ENCODE measurements at places on chromosomes 2 and 18. TPM values are rescaled to one million over a fixed set of nuclear protein-coding genes. Genes with fewer than 3 reads are reported as not detected.

GRCh38 chr2:65465857-65466256 is 33.5 kb upstream of the SPRED2 start:
- no peak for DNase-seq
- no peaks in the 10 kb centered on the region for H3K27me3 ChIP-seq
- H3K27ac ChIP-seq = no peak overlapping the region
- H3K4me1 ChIP-seq = no peaks in the 10 kb centered on the region

DNA sequence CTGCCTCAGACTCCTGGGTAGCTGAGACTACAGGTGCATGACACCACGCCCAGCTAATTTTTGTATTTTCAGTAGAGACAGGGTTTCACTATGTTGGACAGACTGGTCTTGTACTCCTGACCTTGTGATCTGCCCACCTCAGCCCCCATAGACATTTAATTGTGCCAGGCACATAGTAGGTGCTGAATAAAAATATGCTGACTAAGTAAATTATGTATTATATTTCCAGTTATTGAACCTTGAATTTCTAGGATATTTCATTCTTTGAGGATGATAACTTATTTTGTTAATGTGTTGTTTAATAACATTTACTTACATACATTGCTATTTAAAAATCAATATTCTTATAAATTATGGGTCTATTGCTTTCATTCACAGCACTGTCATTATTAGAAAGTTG is 190.4 kb upstream of the LRRTM4 start:
- no peaks in the 10 kb centered on the region for H3K36me3 ChIP-seq
- H3K27me3 ChIP-seq = no peaks in the 10 kb centered on the region
- H3K27ac ChIP-seq = no peak overlapping the region
- no peaks in the 10 kb centered on the region for H3K4me1 ChIP-seq
- H3K4me3 ChIP-seq = no peak overlapping the region

DNA sequence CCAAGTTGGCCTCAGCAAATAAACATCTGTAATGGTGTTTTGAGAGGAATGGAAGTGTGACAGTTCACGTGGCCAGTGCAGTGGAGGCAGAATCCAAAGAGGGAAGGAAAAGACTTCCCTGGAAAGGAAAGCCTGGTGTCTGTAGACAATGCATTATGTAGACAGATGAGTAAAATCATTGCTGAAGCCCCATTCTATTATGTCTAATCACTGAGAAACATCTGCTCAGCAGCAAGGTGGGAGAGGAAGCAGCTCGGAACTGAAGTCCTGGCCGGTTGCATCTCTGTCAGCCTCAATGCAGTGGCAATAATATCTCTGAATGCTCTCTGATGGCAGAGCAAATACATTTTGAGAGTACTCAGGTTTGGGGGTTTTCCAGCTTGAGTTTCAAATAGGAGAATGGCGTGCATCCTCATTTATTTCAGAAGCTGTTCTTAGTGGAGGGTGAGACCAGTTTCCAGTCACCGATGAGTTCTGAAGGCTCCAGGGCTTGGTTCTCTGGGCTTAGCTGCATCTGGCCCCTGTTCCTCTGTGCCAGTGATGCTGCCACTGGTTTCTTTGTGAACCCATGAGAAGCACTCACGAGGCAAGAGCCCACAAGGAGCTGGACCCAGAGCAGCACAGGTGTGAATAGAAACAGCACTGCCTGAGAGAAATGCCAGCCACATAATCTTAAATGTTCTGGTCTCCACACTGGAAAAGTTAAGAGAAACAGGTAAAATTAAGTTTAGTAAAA is 63.3 kb downstream of the RPIA start:
- H3K27ac ChIP-seq = no peak overlapping the region
- no peaks in the 10 kb centered on the region for H3K36me3 ChIP-seq
- H3K4me1 ChIP-seq = no peaks in the 10 kb centered on the region
- H3K4me3 ChIP-seq = no peak overlapping the region

DNA sequence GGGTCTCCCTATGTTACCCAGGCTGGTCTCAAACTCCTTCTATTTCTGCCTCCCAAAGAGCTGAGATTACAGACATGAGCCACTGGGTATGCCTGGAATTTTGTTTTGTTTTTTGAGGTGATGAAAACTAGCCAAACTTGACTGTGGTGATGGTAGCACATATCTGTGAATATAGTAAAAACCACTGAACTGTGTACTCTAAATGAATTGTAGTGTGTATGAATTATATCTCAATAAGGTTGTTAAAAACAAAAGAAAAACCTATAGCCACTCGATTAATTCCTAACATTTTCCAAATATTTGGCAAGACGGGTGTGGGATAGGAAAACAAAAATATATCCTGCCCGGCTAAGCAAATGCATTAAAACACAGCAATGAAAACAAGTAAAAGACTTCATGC is 1302.3 kb upstream of the CHAC2 start:
- H3K4me1 ChIP-seq = no peaks in the 10 kb centered on the region
- H3K27me3 ChIP-seq = no peaks in the 10 kb centered on the region
- no peaks in the 10 kb centered on the region for H3K36me3 ChIP-seq
- no peak for DNase-seq
- H3K4me3 ChIP-seq = no peak overlapping the region

GRCh38 chr2:76737607-76738006 is 784.6 kb downstream of the LRRTM4 start:
- no peaks in the 10 kb centered on the region for H3K27me3 ChIP-seq
- H3K27ac ChIP-seq = no peak overlapping the region
- no peaks in the 10 kb centered on the region for H3K36me3 ChIP-seq
- DNase-seq = no peak
- H3K4me1 ChIP-seq = no peaks in the 10 kb centered on the region

- no peaks in the 10 kb centered on the region for H3K27me3 ChIP-seq
- H3K4me3 ChIP-seq = no peak overlapping the region
- H3K36me3 ChIP-seq = peaks cover 3% of the 10 kb centered on the region
- peak overlapping the region; percentile 62 for H3K27ac ChIP-seq
- peaks cover 5% of the 10 kb centered on the region for H3K4me1 ChIP-seq
- DNase-seq = no peak
Measured at GRCh38 chr2:121721926-121722325, 14.7 kb downstream of the NIFK start.

DNA sequence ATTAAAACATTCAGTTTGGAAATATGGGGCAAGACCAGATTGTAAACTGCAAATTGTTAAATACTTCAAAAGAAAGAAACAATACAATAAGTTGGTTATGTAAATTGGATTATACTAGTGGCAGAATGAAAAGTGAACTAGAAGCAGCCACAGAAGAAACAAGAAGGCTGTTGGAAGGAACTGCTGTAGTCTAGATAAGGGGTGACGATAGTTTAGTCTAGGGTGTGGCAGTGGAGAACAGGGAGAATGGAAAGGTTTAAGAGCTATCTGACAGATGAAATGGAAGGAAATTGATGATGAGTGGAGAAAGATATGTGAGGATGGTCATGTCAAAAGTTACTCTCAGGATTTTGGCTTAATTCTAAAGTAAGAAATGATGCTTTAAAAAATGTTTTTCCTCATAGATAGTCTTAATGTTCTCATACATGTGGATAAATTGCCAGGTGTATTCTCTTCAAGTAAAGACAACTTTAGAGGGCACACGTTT is 179.7 kb downstream of the GPD2 start:
- no peaks in the 10 kb centered on the region for H3K4me1 ChIP-seq
- no peak overlapping the region for H3K4me3 ChIP-seq
- H3K27ac ChIP-seq = no peak overlapping the region
- no peaks in the 10 kb centered on the region for H3K27me3 ChIP-seq
- H3K36me3 ChIP-seq = no peaks in the 10 kb centered on the region
- DNase-seq = no peak

DNA sequence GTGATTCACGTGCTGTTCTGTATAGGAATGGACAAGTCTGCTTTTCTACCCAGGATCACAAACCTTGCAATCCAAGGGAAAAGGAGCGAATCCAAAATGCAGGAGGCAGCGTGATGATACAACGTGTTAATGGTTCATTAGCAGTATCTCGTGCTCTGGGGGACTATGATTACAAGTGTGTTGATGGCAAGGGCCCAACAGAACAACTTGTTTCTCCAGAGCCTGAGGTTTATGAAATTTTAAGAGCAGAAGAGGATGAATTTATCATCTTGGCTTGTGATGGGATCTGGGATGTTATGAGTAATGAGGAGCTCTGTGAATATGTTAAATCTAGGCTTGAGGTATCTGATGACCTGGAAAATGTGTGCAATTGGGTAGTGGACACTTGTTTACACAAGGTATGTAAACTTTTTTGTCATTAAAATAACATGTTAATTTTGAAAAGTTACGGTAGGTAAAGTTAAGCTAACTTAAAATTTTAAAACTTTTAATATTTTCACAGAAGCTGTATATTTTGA is 33.0 kb downstream of the PPM1B start:
- H3K27ac ChIP-seq = no peak overlapping the region
- no peaks in the 10 kb centered on the region for H3K27me3 ChIP-seq
- H3K36me3 ChIP-seq = no peaks in the 10 kb centered on the region

DNA sequence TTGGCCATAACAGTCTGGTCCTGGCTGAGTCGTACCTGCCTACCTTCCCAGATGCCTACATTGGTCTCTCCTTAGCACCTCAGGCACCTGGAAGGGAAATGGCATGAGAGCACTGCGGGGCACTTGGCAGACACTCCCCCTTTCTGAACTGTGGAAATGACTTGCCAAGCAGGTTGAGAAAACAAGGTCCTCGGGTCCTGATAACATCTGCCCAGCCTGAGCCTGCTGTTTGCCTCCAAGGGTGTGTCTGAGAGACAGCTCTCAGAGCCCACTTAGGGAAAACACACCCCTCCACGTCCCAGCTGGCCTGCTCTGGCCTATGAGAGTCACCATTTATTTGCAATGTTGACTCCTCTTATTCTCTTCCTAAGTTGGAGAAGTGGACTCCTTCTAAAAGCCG is 10.5 kb downstream of the FAM110C start:
- H3K27ac ChIP-seq = no peak overlapping the region
- peaks cover 3% of the 10 kb centered on the region for H3K36me3 ChIP-seq
- no peaks in the 10 kb centered on the region for H3K27me3 ChIP-seq
- H3K4me3 ChIP-seq = no peak overlapping the region

DNA sequence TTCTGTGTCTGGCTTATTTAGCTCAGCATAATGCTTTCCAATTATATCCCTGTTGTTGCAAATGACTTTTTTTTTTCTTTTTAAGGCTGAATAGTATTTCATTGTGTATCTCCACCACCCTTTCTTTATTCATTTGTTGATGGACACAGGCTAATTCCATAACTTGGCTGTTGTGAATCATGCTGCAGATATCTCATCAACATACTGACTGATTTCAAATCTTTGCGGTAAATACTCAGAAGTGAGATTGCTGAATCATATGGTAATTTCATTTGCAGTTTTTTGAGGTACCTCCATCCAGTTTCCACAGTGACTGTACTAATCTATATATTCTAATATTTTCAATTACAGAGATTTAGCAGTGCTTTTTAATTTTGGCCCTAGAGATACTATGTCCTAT is 266.2 kb downstream of the TMX3 start:
- no peaks in the 10 kb centered on the region for H3K4me1 ChIP-seq
- H3K27me3 ChIP-seq = no peaks in the 10 kb centered on the region
- H3K4me3 ChIP-seq = no peak overlapping the region
- H3K36me3 ChIP-seq = no peaks in the 10 kb centered on the region
- no peak for DNase-seq

- no peaks in the 10 kb centered on the region for H3K27me3 ChIP-seq
- DNase-seq = no peak
- no peak overlapping the region for H3K4me3 ChIP-seq
- H3K4me1 ChIP-seq = peaks cover 64% of the 10 kb centered on the region
- no peak overlapping the region for H3K27ac ChIP-seq
- H3K36me3 ChIP-seq = no peaks in the 10 kb centered on the region
Measured at GRCh38 chr2:109282865-109283264, 153.9 kb downstream of the SH3RF3 start.

DNA sequence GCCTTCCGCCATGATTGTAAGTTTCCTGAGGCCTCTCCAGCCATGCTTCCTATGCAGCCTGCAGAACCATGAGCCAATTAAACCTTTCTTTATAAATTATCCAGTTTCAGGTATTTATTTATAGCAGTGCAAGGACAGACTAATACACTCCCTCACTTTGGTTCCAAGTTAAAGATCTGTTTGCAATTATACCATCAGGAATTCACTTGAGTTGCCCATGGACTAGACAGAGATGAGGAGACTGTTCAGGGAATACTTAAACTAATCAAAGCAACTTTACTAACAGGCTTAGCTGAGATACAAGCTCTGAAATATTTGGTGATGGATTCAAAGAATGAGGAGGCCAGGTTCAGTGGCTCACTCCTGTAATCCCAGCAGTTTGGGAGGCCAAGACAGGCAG is 190.0 kb downstream of the MTCL1 start:
- no peaks in the 10 kb centered on the region for H3K4me1 ChIP-seq
- H3K36me3 ChIP-seq = no peaks in the 10 kb centered on the region
- DNase-seq = no peak
- H3K4me3 ChIP-seq = no peak overlapping the region
- no peak overlapping the region for H3K27ac ChIP-seq
- no peaks in the 10 kb centered on the region for H3K27me3 ChIP-seq

The ZFP36L2 gene
- 197 TPM for total RNA-seq

The ZNF804A gene
- total RNA-seq = 0.68 TPM

The CTNNA2 gene
- not detected for total RNA-seq

The CASP10 gene
- total RNA-seq = 12.3 TPM
